Activated naive CD4-positive, alpha-beta T cell treated with anti-CD3 and anti-CD28 coated beads, Interleukin-2, amount 10 ng/mL, durations not matched to agents 7 days and 5 days (primary cell): ENCODE measurements at places on chromosomes 3 and 15.
A peak's percentile ranks its signal among the peaks of the same experiment; 100 is the strongest.

DNA sequence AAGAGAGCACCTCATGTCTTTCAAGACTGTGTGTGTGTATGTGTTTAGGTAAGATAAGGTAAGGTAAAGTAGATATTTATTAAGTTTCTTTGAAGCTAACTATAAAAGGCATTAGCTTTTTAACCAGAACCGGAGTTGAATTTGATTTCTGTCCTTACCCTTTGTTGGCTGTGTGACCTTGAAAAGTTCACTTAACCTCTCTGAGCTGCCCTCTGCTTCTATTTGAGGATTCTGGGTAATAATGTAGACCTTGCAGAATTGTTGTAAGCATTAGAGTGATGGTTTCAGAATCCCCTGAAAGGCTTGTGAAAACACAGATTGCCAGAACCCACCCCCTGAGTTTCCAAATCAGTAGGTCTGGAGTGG lies 21.6 kb upstream of the SACM1L start:
- DNase-seq, result no peak

GRCh38 chr15:38997841-38998240 lies 433.2 kb upstream of the RASGRP1 start:
- DNase-seq, result no peak

GRCh38 chr3:60045686-60046085 lies 995.9 kb upstream of the CFAP20DC start:
- no peak for DNase-seq

DNA sequence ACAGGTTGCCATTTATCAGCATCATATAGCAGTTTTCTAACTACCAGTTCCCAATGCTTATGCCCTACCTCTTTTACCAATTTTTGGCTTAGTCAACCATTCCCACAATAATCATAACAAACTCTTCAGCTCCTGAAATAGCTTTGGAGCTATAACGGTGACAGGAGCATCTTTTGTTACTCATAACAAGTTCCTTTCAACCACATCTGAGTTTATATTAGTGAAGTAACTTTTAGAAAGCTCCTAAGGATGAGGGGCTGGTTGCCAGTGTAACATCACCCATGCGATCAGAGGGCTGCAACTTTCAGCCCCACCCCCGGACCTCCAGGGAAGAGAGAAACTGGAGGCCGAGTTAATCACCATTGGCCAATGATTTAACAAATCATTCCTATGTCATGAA lies 495.3 kb upstream of the RASGRP1 start:
- DNase-seq, result no peak

DNA sequence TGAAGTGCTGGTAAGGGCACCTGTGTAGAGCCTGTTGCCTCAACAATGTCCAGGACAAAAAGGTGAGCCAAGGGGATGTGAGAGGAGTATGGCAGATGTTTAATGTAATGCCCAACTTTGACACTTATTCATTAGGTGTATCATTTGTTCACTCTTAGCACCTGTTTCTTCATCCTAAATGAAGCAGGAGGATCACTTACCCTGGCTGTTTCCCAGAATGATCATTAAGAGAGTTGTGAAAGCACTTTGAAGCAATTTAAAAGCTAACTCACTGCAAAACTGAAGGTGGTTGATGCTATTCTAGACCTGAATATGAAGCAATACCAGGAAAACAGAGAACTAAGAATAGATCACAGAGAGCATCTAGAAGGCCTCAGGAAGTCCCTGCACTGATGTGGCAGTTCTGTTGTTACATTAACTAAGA lies 3.4 kb upstream of the HHLA2 start:
- DNase-seq, result peak; percentile 31

DNA sequence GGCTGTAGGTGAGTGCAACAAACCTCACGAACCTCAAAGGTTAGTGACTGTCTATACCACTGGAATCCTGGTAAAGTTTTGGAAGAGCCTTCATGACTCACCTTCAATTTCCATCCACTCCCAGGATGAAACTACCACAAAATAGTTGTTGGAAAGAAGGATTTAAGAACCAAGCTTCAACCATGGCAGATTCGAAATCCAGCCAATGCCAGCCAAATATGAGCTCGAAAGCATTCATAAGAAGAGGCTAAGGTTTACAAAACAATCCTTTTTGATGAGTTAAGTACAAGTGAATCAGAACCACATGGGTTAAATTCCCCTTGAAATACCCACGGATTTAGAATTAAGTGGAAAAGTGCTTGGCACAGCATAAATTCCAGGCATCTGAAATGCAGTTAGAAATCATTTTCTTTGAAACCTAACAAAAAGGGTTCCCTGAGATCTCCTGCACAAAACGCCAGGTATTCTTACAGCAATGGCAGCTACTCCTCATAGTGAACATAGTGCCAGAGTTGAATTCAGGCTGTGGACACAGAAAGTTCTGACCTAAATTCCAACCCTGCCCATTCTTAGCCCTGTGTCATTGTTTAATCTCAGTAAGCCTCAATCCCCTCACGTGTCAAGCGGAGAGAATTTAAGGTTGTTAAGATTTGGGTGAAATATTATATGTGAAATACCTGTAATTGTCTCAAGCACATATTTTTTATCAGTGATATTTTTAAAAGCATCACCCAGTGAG lies 89.2 kb downstream of the FBN1 start:
- DNase-seq, result no peak
